ENCODE measurements at places on chromosomes 4 and X. TPM values are rescaled to one million over a fixed set of nuclear protein-coding genes. Genes with fewer than 3 reads are reported as not detected.
A peak's percentile ranks its signal among the peaks of the same experiment; 100 is the strongest.

NSUN7 gene
- 2.1 TPM for total RNA-seq

ITIH6 gene
- not detected for total RNA-seq

CSAG3 gene
- total RNA-seq, result not detected

KLB gene
- not detected for total RNA-seq

PRDM5 gene
- 5.9 TPM for total RNA-seq

DNAJB14 gene
- total RNA-seq, result 19.6 TPM

ANK2 gene
- total RNA-seq, result 20.8 TPM

- no peak overlapping the region for H3K27ac ChIP-seq
- H3K36me3 ChIP-seq, result no peaks in the 10 kb centered on the region
- H3K27me3 ChIP-seq, result no peaks in the 10 kb centered on the region
Observed at GRCh38 chrX:40439625-40440532, 140.9 kb upstream of the ATP6AP2 start.

GRCh38 chr4:74316397-74316796 lies 8.1 kb downstream of the EPGN start:
- no peaks in the 10 kb centered on the region for H3K4me1 ChIP-seq
- H3K36me3 ChIP-seq, result no peaks in the 10 kb centered on the region
- no peak for DNase-seq
- no peak overlapping the region for H3K27ac ChIP-seq
- no peaks in the 10 kb centered on the region for H3K27me3 ChIP-seq

DNA sequence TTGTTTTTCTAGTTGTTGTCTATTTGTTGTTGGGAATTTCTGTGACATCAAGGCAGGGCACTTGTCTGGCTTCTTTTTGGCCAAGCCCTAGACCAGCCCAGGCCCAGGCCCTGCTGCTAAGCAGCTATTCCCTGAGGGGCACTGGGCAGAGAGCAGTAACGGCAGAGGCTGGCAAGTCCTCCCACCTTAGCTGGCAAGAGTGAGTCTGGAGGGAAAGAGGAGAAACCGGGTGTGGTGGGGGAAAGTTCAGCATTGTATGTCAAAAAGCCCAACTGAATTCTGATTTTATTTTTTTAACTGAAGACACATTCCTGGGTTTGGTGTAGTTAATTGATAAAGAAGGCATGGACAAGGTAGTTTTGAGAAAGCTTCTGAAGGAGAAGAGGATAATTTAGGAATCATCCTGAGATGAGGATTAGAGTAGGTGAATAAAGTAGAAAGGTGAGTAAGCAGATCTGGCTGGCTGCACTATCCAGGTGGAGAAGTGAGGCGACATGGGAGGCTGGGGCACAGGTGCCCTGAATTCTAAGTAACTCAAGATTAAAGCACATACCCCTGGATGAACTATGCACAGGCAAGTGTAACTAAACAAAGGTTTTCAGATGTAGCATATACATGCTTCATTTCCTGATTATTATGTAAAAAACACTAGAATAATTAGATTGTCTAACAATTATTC lies 57.4 kb downstream of the TAPT1 start:
- no peak overlapping the region for H3K4me3 ChIP-seq
- no peak overlapping the region for H3K27ac ChIP-seq
- DNase-seq, result no peak
- no peaks in the 10 kb centered on the region for H3K27me3 ChIP-seq
- H3K36me3 ChIP-seq, result peaks cover 10% of the 10 kb centered on the region
- no peaks in the 10 kb centered on the region for H3K4me1 ChIP-seq

DNA sequence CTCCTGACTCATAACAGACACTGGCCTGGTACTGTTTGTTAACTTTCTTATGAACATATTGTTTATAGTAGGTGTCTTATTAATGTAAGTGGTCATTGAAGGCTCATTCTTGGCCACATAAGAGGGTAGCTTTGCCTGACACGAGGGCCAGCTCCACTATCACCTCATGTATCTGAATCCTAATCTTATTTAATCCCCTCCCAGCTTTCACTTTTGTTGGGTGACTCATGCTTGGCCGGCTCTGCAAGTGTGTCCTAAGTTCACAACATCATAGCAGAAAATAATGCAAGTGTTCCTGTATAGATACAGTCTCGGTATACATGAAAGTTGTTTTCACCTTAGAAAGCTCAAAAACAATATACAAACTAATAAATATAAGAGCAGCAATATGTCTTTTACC lies 283.8 kb downstream of the IQCM start:
- H3K27me3 ChIP-seq, result no peaks in the 10 kb centered on the region
- H3K4me3 ChIP-seq, result no peak overlapping the region
- no peaks in the 10 kb centered on the region for H3K36me3 ChIP-seq
- DNase-seq, result no peak

- H3K27me3 ChIP-seq, result no peaks in the 10 kb centered on the region
- no peak overlapping the region for H3K27ac ChIP-seq
- DNase-seq, result no peak
- no peaks in the 10 kb centered on the region for H3K36me3 ChIP-seq
Observed at GRCh38 chr4:29560452-29560851, 1159.7 kb upstream of the PCDH7 start.

DNA sequence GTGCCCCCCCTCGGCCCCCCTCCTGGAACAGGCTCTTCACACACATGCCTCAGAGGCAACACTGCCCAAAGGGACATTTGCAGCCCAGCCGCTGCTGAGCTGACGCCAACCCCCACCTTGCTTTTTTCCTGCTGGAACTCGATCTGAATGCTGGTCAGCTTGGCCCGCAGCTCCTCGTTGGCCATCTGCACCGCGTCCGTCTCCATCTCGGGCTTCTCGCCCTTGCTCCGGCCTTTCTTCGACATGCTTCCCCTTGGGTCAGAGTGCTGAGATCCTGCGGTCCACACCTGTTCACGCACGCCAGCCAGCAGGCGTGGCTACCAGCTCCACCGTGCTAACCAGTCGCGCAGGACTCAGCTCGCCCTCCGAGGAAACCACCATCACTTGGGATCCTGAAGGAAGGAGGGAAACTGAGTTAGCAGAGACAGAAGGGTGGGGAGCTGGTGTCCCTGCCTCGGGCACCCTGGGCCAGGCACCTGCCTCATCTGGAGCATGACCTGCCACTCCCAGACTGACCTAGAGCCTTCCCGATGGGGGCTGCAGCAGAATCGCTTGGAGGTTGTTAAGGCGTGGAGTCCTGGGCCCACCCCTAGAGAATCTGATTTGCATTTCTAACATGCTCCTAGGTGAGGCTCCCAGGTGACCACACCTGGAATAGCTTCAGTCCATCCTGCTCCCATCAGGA lies 87.6 kb downstream of the JAKMIP1 start:
- no peaks in the 10 kb centered on the region for H3K4me1 ChIP-seq
- DNase-seq, result no peak
- no peak overlapping the region for H3K4me3 ChIP-seq
- no peaks in the 10 kb centered on the region for H3K36me3 ChIP-seq
- H3K27ac ChIP-seq, result no peak overlapping the region

DNA sequence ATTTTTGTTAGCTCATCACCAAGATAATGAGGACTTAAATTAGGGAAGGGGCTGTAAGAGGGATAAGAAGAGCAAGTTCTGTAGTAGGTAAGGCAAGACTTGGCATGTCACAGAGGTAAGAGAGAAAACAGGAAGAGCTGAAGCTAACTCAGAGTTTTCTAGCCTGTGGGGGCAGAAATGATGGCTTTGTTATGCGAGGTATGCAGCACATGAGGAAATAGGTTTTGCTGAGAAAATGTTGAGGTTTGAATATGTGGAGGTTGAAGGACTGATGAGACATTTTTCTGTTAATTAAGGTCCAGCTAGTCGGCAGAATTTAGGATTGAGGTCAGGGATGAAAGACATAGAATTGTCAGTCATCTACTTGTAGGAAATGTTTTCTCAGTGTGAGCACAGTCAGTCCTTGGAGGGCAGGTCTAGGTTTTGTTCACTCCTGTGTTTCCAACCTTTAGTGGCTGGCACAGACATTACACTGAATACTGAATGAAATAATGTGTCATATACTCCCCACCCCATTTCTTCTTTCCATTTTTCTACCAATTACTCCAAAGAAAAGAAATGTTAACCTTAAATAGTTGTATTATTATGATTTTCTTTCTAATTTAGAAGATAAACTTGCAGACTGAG lies 154.0 kb upstream of the AADAT start:
- H3K4me3 ChIP-seq, result no peak overlapping the region
- no peaks in the 10 kb centered on the region for H3K36me3 ChIP-seq
- no peak overlapping the region for H3K27ac ChIP-seq
- peaks cover 44% of the 10 kb centered on the region for H3K4me1 ChIP-seq

- no peak for DNase-seq
- H3K4me3 ChIP-seq, result no peak overlapping the region
- H3K27ac ChIP-seq, result no peak overlapping the region
- H3K36me3 ChIP-seq, result no peaks in the 10 kb centered on the region
- H3K27me3 ChIP-seq, result no peaks in the 10 kb centered on the region
- H3K4me1 ChIP-seq, result no peaks in the 10 kb centered on the region
Observed at GRCh38 chr4:184253072-184253420, 35.4 kb upstream of the ENPP6 start.

- peaks cover 10% of the 10 kb centered on the region for H3K36me3 ChIP-seq
- no peak for DNase-seq
- no peak overlapping the region for H3K4me3 ChIP-seq
- H3K4me1 ChIP-seq, result no peaks in the 10 kb centered on the region
- H3K27ac ChIP-seq, result no peak overlapping the region
- no peaks in the 10 kb centered on the region for H3K27me3 ChIP-seq
Observed at GRCh38 chrX:101419489-101419888, 11.5 kb downstream of the HNRNPH2 start.

DNA sequence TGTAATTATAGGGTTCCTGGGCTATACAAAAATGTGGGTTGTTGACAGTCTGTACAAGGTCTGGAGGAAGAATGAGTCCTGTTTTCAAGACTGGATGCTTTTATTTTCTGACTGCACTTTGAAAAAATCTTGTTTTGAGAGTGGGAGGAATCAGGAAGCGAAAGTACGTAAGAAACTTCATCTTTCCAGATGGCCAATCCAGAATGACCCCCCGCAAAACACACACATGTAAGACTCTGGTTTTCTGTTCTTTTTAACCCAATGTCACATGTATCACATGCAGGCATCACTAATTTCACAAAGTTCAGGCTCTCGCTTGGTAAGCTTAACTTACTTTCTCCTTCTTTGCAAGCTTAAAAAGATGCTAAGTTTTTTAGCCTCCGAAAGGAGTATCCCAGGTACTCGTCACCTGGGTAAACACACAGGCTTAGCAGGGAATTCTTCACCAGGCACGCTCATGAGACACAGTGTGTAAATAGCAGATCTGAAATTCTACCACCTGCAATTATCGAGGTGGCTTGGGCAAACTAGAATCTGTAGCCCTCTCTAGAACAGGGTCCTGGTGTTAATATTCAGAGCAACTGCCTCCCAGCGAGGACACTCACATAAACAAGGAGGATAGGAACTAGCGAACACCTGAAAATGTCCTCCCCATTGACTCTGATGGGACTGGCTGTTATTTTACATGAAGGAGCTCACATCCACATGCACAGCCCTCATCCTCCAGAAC lies 90.7 kb downstream of the NSUN7 start:
- H3K27ac ChIP-seq, result no peak overlapping the region
- no peaks in the 10 kb centered on the region for H3K27me3 ChIP-seq
- DNase-seq, result no peak
- no peaks in the 10 kb centered on the region for H3K4me1 ChIP-seq
- no peaks in the 10 kb centered on the region for H3K36me3 ChIP-seq

DNA sequence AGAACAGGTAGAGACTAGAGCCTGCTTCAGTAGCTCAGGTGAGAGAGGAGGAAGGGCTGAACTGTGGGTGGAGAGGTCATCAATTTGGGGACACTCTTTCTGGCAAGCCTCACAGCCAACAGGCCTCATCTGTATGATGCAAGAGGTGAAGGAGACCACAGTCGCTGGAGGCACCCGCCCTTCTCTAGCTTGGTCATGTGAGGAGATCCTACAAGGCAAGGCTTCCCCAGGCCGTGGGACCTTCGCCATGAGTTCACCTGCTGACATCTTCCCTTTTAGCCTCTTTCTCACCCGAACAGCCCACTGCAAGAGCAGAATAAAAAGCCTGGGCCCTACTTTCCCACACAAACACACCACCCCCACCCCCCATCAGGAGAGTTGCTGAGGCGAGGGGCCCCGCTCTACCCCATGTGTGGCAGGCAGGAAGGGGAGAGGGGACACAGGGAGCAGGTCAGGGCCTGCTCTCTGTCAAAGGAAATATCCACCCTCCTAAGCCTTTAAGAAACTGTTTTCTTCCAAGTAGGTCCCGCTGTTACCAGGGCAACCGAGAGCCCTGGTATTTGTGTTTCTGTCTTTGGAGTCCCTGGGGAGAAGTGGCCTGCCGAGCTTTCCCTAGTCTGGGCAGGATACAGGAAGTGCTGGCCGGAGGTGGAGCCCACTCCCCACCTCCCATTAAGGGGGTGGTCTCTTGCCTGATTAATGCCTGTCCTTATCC lies 8.1 kb downstream of the RTL5 start:
- no peaks in the 10 kb centered on the region for H3K36me3 ChIP-seq
- peak overlapping the region; percentile 63 for H3K27ac ChIP-seq
- H3K4me1 ChIP-seq, result peaks cover 82% of the 10 kb centered on the region

DNA sequence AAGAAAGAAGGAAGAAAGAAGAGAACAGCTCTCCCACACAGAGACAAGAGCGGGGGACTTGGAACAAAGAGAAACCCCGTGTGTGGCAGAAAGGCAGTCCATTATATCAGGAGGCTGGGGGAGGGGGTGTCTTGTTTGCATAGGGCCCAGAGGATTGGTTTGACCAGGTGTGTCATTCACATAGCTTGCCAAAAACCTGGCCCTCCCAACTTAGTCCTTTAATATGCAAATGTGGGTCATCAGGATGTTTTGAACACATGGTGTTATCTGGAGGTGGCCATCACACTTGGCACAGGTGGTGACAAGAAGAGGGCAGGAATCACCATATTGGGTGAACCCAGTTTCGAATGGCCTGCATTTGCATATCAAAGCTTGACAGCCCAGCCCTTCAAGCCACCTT lies 111.7 kb downstream of the LINC00632 start:
- no peaks in the 10 kb centered on the region for H3K27me3 ChIP-seq
- no peak overlapping the region for H3K4me3 ChIP-seq
- H3K27ac ChIP-seq, result no peak overlapping the region
- H3K36me3 ChIP-seq, result no peaks in the 10 kb centered on the region
- no peaks in the 10 kb centered on the region for H3K4me1 ChIP-seq

- H3K27me3 ChIP-seq, result no peaks in the 10 kb centered on the region
- H3K4me3 ChIP-seq, result no peak overlapping the region
- no peak for DNase-seq
- no peak overlapping the region for H3K27ac ChIP-seq
- no peaks in the 10 kb centered on the region for H3K4me1 ChIP-seq
Observed at GRCh38 chr4:62670514-62670913, 1470.4 kb downstream of the ADGRL3 start.

DNA sequence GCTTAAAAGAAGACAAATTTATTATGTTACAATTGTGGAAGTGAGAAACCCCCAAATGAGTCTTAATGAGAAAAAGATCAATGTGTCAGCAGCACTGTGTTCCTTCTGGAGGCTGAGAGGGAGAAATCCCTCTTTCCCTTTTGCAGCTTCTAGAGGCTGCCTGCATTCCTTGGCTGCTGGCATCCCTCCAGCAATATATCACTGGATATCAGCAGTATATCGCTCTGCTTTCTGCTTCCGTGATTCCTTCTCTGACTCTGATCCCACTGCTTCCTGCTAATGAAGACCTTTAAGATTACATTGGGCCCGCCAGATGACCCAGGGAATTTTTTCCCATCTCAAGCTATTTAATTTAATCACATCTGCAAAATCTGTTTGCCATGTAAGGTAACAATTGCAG lies 1008.0 kb downstream of the RAPGEF2 start:
- H3K36me3 ChIP-seq, result no peaks in the 10 kb centered on the region
- no peaks in the 10 kb centered on the region for H3K27me3 ChIP-seq
- no peak for DNase-seq
- H3K4me3 ChIP-seq, result no peak overlapping the region
- H3K4me1 ChIP-seq, result no peaks in the 10 kb centered on the region
- H3K27ac ChIP-seq, result no peak overlapping the region

All from esophagus squamous epithelium (tissue), 5 donors.